Esophagus squamous epithelium (tissue), 5 donors: ENCODE measurements at places on chromosomes 7 and 10.
A peak's percentile ranks its signal among the peaks of the same experiment; 100 is the strongest.

DNA sequence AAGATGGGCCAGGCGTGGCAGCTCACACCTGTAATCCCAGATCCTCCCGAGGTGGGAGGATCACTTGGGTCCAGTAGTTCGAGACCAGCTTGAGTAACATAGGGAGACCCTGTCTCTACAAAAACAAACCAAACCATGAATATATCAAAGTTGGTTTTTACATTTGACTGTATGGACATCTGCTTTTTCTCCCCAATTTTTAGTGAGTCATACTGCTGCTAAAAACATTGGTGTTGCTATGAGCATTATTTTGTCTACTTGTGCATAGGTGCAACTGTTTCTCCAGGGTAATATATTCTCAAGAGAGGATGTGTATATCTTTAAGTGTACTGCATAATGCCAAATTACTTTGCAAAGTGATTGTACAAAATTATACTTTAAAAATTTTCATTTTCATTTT is 769 bp upstream of the TMEM248 start:
- no peaks in the 10 kb centered on the region for H3K27me3 ChIP-seq
- H3K36me3 ChIP-seq = peaks cover 13% of the 10 kb centered on the region
- no peak for DNase-seq
- peaks cover 22% of the 10 kb centered on the region for H3K4me1 ChIP-seq

DNA sequence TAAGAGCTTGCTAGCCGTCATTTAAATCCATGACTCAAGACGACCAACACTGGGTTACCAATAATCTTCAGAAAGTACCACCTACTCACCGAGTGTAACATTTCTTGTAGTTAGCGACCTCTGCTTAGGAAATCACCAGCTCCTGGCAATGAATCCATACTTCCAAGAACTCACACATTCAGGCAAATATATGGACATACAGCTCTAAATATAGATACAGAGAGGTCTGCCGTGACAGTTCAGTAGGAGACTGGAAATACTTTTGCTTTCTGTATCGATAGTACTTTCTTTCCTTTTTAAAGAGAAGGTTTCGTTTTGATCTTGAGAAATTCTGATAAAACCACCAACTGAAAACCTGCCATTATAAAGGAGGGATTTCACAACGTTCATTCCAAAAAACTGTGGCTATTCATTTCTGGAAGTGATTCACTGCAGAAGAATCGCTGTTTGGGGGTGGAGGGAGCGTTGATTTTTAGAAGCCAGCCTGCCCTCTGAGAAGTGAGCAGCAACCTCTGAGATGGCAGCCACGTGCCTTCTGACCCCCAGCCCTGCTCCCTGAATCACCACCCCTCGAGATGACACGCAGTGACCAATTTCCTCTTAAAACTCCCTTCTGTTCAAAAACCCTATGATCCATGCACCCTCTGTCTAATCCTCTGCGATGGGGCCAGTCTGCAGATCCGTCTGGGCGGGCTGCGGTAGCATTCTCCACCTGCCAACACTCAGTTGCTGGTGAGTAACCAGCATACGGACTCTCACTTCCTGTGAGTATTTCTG is 179.0 kb upstream of the KLF14 start:
- H3K4me1 ChIP-seq = peaks cover 74% of the 10 kb centered on the region
- DNase-seq = peak; percentile 24
- H3K4me3 ChIP-seq = peak overlapping the region; percentile 47
- H3K27me3 ChIP-seq = no peaks in the 10 kb centered on the region
- H3K27ac ChIP-seq = peak overlapping the region; percentile 94
- H3K36me3 ChIP-seq = no peaks in the 10 kb centered on the region

DNA sequence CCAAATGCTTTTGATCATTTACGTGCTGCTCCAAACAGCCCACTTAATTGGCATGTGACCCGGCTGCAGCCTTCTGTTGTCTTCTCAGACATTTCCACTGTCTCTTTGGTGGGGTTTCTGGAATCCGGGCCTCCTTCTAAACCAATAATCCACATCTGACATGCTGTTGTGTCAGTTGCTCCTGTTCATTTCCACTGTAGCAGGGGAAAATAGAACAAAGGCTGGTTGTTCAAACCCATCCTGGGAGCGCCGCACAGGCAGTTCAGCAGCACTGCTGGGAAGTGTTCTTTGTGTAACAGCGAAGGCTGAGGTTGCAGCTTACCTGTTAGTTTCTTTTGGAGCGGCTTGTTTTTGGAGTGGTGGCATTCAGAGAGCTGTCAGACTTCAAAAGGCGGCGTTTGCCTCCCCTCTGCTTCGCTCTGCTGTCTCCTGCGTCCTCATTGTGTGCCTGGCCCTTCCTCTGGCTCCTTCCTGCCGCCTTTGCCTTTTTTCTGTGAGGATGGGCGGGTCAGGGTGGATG is 149.4 kb downstream of the SNX10 start:
- H3K4me3 ChIP-seq = no peak overlapping the region
- no peaks in the 10 kb centered on the region for H3K4me1 ChIP-seq
- H3K27ac ChIP-seq = no peak overlapping the region

GRCh38 chr7:66933469-66933868 is 12.4 kb downstream of the TMEM248 start:
- no peak overlapping the region for H3K27ac ChIP-seq
- H3K4me3 ChIP-seq = no peak overlapping the region

DNA sequence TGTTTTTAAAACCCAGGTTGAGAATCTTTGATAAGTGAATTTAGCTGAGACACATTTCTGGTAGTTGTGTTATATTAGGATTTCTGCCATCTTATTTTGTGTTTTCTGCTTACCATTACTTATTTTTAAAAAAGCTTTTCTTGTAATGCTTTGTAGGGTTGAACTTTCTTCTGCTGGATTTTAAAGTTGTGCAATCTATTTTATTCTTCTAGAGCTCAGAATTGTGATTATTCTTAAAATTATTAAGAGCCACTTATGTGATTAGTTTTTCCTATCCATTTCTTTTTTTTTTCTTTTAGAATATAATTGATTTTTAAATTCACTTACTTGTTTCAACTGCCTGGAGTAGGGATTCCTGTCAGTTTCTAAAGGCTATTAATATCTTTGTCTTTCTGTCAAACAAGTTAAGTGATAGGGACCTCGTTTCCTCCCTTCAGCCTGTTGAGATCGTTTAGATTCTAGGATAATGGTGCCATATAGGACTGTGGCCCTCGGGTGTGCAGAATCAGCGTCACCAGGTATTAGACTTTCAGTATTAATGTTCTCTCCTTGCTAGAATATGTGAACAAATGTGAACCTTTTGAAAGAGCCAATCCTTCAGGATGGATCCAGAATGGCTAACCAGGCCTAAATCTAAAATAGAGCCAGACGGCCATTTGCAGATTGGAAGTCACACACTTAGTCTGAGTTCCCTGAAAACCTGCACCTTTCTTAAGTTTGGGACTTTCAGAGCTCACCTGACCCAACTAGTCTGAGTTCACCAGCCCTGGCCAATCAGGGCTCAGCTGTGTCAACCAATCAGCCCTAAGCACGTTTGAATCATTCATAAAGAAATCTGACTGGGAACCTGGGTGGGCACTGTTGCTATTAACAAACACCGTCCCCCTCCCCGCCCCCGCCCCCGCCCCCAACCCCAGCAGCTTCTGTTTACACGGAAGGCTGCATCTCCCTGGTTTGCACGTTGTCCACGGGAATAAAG is 26.2 kb downstream of the CUX1 start:
- no peak for DNase-seq
- no peaks in the 10 kb centered on the region for H3K27me3 ChIP-seq
- no peak overlapping the region for H3K4me3 ChIP-seq
